Stimulated activated CD8-positive, alpha-beta memory T cell treated with anti-CD3 and anti-CD28 coated beads, Interleukin-4, amount 100 ng/mL, for 4 hours (primary cell): ENCODE measurements at places on chromosomes 4 and X.

DNA sequence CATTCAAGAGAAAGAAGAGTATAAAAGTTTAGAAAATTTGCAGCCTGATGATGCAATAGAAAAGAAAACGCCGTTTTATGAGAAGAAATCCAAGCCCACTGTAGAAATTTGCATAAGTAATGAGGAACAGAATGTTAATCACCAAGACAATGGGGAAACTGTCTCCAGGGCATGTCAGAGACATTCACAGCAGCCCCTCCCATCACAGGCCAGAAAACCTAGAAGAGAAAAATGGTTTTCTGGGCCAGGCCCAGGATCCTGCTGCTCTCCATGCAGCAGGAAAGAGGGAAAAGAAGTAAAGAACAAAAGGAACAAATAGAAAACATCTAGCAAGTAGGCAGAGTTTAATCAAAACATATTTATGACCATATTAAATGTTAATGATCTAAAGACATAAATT is 119.0 kb downstream of the ANKRD50 start:
- DNase-seq, result no peak

DNA sequence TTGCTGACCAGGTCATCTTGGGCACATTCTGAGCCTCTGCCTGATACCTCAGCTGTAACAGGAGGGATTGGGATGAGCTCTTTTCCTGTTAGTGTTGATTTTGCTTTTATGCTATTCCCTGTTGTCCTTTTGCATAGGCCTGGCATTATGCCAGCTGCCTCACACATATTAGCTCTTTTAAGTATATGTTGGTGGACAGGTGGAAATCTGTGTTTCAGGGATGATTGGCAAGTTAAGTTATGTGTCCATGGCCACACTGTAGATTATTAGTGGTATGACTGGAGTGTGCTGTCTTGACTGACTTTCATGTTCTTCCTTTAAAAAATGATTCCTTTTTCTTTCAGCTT is 28.9 kb downstream of the NSD2 start:
- no peak for DNase-seq

GRCh38 chr4:26081795-26082498 is 167.9 kb downstream of the SMIM20 start:
- DNase-seq, result no peak

DNA sequence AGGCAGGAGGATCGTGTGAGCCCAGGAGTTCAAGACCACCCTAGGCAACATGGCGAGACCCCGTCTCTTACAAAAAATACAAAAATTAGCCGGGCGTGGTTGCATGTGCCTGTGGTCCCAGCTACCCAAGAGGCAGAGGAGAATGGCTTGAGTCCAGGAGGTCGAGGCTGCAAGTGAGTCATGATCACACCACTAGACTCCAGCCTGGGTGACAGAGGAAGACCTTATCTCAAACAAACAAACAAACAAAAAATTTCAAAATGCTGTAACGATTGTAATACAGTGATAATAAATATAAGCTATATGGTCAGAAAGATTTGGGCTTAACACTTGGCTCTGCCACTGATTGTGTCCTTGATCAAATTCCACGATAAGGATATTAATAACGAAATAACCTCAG is 24.2 kb downstream of the SLC25A4 start:
- no peak for DNase-seq

DNA sequence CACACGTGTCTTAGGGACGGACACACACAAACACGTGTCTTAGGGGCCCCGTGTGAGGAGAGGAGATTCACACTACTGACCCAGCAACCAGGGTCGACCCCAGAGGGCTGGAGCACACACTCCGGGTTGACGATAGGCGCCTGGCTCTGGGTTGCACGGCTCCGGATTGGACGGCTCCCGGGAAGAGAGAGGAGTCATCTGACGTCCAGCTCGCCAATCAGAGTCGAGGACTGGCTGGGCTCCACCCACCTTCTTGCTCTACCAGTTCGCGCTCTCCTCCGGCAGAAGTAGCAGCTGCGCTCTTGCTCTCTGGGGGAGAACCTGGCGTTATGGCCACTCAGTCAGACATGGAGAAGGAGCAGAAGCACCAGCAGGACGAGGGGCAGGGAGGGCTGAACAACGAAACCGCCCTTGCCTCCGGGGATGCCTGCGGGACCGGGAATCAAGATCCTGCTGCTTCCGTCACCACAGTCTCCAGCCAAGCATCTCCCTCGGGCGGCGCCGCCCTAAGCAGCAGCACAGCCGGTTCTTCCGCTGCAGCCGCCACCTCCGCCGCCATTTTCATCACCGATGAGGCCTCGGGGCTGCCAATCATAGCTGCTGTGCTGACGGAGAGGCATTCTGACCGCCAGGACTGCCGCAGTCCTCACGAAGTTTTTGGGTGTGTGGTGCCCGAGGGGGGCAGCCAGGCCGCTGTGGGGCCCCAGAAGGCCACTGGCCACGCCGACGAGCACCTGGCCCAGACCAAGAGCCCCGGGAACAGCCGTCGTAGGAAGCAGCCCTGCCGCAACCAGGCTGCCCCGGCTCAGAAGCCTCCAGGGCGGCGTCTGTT is 74.3 kb downstream of the NUDT10 start:
- no peak for DNase-seq

- no peak for DNase-seq
These were observed 30.0 kb upstream of the TADA2B start for GRCh38 chr4:7013175-7013574.
